ENCODE measurements at places on chromosomes 5 and 9. TPM values are rescaled to one million over a fixed set of nuclear protein-coding genes. Genes with fewer than 3 reads are reported as not detected.

DNA sequence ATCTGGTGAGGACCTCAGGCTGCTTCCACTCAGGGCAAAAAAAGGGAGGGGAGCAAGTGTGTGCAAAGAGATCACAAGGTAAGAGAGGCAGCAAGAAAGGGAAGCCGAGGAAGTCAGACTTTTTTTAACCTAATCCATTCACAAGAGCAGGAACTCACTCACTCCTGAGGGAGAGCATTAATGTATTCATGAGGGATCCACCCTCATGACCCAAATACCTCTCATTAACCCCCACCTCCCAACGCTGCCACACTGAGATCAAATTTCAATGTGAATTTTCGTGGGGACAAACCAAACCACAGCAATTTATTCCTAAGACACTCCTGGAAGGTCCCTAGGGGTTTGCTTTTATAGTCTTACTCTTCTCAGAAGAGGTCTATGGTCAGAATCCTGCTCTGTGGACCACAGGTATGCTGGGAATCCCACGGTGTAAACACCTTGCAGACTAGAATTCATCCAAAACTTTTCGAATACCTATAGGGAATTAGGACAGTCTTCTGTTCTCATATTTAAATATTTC is 108.7 kb downstream of the HSD17B3 start:
- peak; percentile 53 for ATAC-seq

- no peak for ATAC-seq
Measured at GRCh38 chr5:43348207-43348606, 35.0 kb upstream of the HMGCS1 start.

- peak; percentile 74 for ATAC-seq
Measured at GRCh38 chr5:67493676-67494075, 297.1 kb upstream of the CD180 start.

DNA sequence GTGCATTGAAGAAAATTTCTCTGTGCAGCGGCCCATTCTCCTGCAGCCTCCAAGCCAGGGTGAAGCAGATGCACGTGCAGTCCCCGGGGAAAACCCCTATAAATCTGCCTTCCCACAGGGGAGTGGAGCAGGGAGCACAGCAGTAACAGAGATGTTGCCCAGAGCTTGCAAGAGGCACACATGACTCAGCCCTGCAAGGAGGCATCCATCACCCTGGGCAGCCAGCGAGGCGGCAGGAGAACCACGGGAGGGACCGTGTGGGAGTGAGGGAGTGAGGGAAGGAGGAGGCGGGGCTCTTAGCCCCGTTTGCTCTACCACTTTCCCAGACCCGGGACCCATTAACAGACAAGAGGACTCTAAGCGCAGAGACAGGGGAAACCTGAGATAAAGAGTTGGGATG is 96.2 kb upstream of the ARAP3 start:
- peak; percentile 96 for ATAC-seq

ADRA1B gene
- total RNA-seq = 0.60 TPM

- ATAC-seq = no peak
Measured at GRCh38 chr9:110802416-110803035, 133.9 kb downstream of the MUSK start.

DNA sequence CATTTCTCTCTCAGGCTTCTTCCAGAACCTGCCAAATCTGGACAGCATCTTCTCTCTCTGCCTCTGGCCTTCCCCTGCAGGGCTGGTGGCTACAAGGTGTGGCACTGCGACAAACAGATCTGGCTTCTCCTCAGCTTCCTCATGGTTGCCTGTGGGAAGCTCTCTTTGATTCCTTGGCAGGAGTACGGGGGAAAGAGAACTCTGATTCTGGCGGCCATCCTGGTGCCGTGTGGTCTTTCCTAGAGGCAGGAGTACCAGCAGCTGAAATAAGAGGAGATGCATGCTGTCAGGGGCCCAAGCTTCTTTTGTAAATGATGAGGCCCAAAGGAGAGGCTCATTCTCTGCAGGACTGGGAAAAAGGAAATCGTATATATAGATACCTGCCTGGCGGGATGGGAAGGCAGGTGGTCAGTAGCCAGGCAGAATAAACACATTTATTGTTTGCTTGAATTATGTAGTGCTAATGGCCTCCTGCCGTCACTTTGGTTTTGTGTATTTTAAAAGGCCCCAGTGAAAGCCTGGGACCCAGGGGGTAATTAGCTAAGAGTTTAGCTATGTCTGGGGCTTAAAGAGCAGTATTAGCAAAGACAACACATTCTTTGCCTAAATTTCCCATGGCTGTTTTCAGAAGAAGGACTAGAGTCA is at the start of gene CER1:
TSS of gene CER1 (minus strand) at position 343 of the 645 bp plus-strand sequence. CDS start at position 282, 61 bp downstream.
- no peak for ATAC-seq

RNF183 gene
- 1.4 TPM for total RNA-seq

ADGRV1 gene
- 1.0 TPM for total RNA-seq

GRCh38 chr5:17918373-17919104 is 284.3 kb downstream of the TAF11L14 start:
- ATAC-seq = no peak

GRCh38 chr5:41708604-41708940 is 161.7 kb downstream of the OXCT1 start:
- no peak for ATAC-seq

GRCh38 chr5:152465140-152465539 is 60.1 kb upstream of the NMUR2 start:
- no peak for ATAC-seq

- peak; percentile 47 for ATAC-seq
Measured at GRCh38 chr5:68288707-68289134, 73.2 kb downstream of the PIK3R1 start.

TMC1 gene
- total RNA-seq = 0.76 TPM

GRCh38 chr9:977838-978830 is 1.7 kb downstream of the DMRT3 start:
- ATAC-seq = no peak

- no peak for ATAC-seq
Measured at GRCh38 chr9:3914416-3914815, 385.5 kb downstream of the GLIS3 start.

- ATAC-seq = no peak
Measured at GRCh38 chr9:133528001-133528875, 3.5 kb upstream of the MYMK start.

- ATAC-seq = no peak
Measured at GRCh38 chr5:135203593-135204036, 169.6 kb upstream of the PITX1 start.
